T-helper 22 cell (primary cell): ENCODE measurements at places on chromosomes 13 and 19.

DNA sequence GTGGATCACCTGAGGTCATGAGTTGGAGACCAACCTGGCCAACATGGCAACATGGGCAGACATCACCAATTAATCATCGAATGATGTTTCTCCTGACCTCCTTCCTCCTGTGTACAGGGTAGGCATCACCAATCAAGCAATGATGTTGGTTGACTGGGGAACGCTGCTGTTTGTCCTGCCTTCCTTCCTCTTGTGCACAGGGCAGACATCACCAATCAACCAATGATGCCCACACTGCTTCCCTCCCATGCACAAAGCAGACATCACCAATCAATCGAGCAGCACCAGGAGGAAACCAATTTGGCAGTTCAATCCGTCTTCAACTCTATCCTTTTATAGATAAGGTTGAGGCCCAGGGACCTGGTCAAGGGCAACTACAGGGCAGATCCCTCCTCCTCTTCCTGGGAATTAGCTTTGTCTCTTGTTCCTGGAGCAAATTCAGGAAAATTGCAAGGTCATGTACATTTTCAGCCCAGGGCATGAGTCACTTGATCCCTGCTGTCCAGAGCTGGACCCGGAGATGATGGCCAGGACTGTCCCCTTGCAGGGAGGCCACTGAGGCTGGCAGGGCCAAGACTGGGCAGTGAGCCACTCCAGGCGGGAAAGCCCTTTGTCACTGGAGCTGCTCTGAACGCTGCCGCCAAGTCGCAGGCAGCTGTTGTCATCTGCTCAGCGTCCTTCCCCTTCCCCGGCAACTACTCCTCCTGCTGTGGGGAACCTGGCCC lies 5.3 kb upstream of the CSNK1G2 start:
- no peak for DNase-seq

GRCh38 chr19:16945364-16945714 lies 56.5 kb downstream of the F2RL3 start:
- no peak for DNase-seq

DNA sequence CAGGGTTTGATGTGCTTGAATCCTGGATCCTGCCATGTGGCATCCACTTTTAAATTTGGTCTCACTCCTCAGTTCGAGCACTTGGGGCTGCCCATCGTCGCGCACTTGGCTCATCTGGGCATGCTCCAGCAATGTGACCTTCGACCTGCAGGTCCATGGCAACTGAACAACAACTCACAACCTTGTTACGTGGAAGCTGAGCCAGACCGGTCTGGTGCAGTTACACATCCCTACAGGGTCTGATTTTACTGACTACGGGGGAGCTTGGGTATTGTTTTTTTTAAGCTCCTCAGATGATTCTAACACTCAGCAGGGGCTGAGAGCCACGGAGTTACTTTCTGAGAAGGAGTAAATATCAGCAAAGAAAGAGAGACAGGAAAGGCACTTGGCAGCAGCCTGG lies 769.6 kb downstream of the UQCRFS1 start:
- DNase-seq: no peak

GRCh38 chr19:57786906-57787305 lies 17.4 kb downstream of the ZNF586 start:
- no peak for DNase-seq

DNA sequence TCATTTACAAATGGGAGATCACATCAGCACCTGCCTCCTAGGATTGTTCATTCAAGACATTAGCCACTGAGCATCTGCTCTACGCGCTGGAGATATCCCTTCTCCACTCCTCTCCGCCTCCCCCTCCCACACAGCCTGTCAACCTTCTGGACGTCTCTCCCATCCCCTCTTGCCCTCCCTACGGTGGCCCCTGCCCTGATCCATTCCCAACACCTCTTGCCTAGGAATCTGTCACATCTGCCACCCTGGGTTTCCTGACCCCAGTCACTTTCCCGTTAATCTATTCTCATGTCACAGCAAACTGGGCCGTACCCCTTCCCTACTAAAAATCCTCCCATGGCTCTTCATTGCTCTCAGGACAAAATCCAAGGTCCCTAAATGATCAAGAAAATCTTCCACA lies 10.3 kb downstream of the DYRK1B start:
- no peak for DNase-seq

- DNase-seq: no peak
Measured at GRCh38 chr19:51098365-51099046, 9.7 kb downstream of the CTU1 start.

DNA sequence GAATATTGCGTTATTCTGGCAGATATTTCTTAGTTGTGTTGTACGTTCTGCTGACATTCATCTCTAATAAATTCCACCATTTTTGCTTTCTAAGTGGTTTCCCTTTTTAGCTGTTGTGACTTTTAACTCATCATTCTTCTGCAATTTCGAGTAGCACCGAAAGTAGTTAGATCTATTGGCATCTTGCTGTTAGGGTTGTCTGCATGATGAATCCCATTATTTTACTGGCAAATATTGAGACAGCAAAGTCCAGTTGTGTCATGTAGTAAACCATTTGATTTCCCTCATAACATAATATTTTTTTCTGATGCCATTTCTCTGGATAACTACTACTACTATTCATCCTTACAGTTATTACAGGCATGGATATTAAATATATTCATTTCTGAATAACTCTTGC lies 143.9 kb downstream of the SLITRK1 start:
- no peak for DNase-seq

GRCh38 chr19:49746206-49746958 lies 16.7 kb downstream of the TSKS start:
- DNase-seq: peak; percentile 37

GRCh38 chr19:41991025-41991424 lies 3.0 kb downstream of the ATP1A3 start:
- DNase-seq: no peak

- peak; percentile 75 for DNase-seq
Measured at GRCh38 chr19:41887711-41888382, 4.9 kb downstream of the ARHGEF1 start.

- DNase-seq: no peak
Measured at GRCh38 chr13:77774181-77774580, 76.7 kb downstream of the SLAIN1 start.

DNA sequence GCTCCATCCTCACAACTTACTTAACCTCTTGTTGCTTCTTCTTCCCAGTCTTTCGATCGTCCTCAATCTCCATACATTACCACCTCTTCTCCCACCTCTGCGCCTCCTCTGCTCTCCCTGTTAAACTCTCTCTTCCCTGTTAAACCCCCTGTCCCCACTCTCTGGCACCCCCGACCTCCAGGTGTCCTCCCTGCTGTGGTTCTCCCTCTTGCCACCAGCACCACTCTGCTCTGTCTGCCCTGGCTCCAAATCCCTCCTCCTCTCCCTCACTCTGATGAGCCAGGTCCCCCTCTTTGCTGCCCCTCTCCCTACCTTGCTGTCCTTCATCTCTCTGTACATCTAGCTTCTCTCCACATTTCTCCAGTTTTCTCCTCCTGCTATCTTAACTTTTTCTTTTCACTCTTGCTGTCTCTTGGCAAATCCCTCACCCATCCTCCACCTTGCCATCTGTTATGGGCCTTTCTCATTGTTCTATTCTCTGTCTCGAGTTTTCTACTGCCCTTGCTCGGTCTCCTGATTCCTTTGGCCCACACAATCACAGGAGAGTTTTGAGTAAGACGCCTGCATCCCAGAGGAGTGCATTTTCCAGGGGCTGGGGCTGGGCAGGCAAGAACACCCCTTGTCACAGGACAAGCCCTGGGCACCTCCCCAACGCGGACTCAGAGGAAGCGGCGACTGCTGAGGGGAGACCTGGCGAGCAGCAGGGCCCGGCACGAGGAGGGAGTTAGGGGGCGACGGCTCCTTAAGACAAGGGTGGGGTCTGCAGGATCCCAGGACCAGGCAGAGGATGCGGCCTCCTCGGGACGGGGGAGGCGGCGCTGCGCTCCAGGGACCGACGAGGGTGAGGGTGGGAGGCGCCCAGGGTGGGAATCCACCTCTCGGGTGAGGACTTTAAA lies 21.4 kb upstream of the ERVV-1 start:
- no peak for DNase-seq

DNA sequence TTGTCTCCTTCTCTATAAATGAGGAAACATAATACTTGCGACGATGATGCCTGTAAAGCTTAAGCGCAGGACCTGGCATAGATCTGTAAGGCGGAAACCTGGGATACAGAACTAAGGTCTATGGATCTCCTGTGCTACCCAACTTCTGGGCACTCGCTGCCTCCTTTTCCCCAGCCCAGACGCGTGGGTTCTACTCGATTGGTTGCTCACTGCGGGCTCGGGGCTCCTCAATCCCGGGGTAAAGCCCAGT lies 615 bp upstream of the PSMC4 start:
- DNase-seq: no peak

- DNase-seq: no peak
Measured at GRCh38 chr19:49953416-49953815, 7.6 kb downstream of the SIGLEC11 start.

- DNase-seq: no peak
Measured at GRCh38 chr13:102751886-102752285, 21.7 kb downstream of the TEX30 start.
